ENCODE measurements at places on chromosomes 7 and 10.

DNA sequence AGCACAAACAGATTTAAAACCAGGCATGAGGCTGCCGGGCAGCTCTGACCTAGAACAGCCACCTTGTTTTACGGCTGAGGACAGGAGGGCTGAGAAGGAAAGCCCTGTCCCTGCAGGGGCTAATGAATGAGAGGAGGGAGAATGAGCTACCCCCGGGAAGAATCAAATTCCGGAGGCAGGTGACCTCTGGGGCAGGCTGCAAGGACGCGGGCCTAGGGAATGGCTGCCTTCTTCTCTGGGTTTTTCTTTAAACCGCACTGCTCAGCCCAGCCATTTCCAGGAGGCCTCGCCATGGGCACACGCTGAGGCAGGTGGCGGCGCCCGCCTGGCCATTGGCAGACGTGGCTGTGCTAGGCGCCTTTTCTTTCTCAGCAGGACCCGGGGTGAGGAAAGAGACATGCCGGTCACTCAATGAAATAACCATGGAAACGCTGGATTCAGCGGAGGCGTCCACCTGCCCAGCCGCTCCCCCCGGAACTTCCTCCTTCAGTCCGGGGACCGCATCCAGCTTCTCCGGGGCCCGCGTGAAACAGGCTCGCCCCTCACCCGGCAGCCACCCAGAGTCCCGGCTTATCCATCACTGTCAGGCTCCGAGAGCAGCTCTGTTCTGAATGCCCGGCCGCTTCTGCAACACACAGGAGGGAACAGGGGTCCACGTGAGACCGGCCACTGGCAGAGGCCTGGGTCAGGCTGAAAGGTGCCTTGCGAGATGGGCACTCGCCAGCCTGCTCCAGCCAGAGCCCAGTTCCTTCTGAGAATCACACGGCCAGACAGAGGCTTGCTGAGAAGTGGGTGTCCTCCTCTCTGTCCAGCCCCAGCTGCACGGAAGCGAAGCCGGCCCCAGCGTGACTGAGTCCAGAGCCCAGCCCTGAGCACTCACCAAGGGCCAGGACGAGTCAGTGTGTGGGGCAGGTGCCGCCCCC, 82.1 kb downstream of the PDGFA start:
- DNase-seq = no peak

- DNase-seq = no peak
Measured at GRCh38 chr10:132691711-132692153, 94.2 kb downstream of the NKX6-2 start.

- no peak for DNase-seq
Measured at GRCh38 chr7:130971297-130971696, 237.3 kb upstream of the KLF14 start.

GRCh38 chr10:85916286-85916685, 450.3 kb downstream of the GRID1 start:
- DNase-seq = no peak

DNA sequence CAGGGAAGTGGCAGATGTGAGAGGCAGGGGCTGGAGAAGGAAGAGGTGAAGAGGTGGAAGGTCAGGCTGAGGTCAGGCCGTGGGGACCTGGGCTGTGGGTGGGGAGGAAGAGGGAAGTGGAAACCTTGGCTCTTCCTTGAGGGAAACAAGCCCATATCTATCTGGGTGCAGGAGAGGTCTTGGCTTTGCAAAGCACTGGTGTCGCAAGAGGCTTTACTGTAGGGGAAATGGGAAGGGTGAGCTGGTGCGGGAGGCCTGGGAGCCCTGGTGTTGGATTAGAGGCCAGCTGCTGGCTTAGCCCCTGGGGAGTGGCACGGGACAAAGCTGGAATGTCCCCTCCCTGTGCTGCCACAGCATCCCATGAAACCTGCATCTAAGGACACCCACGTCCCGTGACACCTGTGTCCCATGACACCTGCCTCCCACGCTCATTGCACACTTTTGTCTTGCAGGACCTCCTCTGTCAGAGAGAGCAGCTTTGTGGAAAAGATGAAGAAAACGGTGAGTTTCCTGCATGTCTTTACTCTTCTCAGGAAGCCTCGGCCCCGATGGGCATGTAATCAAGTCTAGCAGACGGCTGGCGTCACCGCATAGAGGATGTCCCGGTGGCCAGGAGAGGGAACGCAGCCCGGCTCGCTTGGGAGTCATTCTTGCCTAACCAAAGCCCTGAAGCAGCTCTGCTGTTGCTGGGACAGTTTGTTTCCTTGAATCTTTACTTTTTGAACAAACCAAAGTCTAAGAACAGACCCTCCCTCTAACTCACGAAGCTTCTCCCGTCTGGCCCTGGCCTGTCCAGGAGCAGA, 22.2 kb downstream of the TMEM120A start:
- DNase-seq = peak; percentile 76

DNA sequence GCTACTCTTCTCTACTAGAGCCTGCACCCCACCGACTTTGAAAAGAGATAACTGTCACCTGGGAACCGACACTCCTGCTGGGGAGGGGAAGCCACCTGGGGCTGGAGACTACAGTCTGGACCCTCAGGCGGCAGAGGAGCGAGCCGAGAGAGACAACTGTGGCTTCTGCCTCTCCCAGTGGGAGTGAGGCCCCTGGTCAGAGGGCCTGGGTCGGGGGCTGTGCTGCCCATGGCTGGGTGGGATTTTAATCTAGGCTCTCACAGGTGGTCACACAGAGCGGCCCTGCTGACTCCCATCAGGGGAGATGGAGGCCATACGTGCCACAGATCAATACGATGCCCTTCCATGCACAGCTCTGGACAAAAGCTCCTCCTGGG, 372.1 kb downstream of the DNAJB6 start:
- no peak for DNase-seq

- DNase-seq = peak; percentile 52
Measured at GRCh38 chr7:69430384-69431021, 167.8 kb upstream of the AUTS2 start.

DNA sequence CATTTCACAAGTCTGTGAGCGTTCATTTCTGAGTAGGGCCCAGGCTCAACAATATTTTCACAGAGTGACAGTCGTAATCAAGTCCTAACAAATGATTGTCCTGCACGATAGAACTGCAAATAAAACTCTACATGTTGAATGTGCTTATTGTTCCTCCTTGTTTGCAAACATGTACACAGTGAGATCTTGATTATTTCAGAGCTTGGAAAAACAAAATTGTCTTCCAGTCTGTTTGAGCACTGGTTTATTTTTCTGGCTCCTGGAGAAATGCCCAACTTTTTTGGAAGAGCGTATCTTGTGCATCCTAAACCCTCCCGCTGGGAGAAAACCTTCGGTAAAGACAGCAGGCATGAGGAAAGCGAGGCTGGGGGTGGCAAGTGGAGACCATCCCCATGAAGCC, 91.1 kb downstream of the TEX36 start:
- DNase-seq = no peak

DNA sequence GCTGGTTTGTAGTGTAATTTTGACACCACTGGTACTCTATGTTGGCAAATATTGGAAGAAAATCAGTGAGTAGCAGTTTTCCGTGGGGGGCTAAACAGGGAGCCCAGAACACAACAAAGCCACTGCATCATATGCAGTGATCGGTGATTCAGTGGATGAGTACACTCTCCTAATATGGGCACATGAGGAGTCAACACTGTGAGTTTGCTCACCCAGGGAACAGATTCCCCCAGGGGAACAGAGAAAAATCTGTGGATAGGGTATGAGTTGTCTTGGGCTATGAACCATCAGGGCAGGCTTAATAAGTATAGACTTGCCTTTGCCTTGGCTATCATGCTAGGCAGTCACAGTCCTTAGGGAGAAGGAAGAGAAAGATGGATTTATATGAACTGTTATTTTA, 227.7 kb upstream of the SEMA3E start:
- DNase-seq = no peak

- no peak for DNase-seq
Measured at GRCh38 chr10:60643874-60644273, 134.4 kb upstream of the CDK1 start.

DNA sequence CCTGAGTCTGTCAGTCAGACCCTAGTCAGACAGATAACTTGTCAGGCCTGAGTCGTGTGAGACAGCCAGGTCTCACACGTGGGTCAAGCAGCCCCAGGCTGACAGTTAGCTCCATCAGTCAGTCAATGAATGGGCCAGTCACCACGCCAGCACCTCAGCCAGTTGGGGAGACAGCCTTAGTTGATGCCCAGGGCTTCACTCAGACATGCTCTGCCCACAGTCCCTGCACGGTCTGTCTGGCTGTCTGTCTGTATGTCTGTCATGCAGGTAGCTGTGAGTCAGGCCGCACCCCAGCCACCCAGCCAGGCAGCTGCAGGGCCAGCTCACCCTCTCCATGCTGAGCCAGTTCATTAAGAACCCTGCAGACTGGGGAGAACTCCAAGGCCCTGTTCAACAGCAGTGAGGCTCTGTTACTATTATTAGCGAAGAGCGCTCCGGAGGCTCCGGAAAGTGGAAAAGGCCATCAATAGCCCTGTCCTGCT, 141.1 kb upstream of the PCBD1 start:
- DNase-seq = no peak

DNA sequence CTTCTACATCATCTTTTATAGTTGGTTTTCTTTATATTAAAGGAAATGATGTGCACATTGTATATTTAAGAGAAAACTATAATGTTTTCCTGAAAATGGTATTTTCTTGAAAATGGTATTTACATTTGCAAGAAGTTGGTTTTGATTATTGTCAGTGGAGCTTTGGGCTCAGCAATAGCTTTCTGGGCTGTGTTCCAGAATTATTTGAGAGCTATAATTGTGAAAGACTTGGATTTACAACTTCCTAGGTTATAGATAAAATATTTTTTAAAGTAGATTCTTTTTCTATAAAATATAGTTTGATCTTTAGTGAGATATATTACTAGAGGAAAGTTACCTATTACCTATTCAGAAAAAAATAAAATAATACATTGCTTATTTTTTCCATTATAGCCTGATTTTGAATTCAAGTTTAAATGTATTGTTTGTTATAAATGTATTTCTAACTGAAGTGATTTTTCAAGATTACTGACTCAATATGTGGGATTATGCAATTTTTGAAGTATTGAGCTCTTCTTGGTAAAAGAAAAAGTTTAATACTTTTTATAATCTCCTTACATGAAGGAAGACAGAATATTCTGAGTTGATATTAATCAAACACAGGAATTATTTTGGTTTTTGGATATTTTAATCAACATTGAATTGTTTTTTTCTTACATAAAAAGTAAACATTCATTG, 20.2 kb downstream of the GNAI1 start:
- no peak for DNase-seq

DNA sequence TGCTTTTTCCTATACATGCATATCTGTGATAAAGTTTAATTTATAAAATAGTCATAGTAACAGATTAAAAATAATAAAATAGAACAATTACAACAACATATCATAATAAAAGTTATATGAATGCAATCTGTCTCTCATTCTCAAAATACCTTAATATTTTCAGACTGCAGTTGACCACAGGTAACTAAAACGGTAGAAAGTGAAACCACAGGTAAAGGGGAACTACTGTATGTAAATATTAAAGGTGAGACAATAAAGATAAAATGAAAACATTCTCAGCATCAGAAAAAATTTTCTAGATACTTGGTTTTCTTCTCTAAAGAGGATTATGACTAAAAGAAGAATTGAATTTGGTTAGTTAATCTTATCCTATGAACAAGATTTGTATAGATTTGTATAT, 6.0 kb downstream of the FKBP14 start:
- no peak for DNase-seq

GRCh38 chr10:38050212-38050611, 39.7 kb downstream of the ZNF33A start:
- DNase-seq = no peak

GRCh38 chr10:88256886-88257285, 326.2 kb downstream of the RNLS start:
- no peak for DNase-seq

DNA sequence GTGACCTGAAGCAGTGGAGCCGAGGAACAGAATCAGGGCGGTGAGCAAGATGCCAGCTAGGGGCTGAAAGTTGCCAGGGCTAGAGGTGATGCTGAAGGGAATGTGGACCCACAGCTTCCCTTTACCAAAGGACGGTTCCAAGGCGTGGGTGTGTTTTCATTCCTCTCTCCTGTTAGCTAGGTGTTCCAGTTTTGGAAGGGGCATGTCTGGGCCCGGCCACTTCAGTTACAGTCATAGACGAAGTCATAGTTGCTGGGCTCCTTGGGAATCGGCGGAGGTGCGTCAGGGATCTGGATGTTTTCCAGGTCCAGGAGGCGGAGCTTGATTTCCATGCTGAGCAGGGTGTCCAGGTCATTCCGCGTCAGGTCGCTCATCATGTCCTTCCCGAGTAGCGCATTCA, 131.0 kb upstream of the AOAH start:
- DNase-seq = no peak

GRCh38 chr10:32360241-32360640, 13.3 kb upstream of the EPC1 start:
- DNase-seq = no peak

- DNase-seq = peak; percentile 50
Measured at GRCh38 chr10:99370993-99371392, 41.8 kb downstream of the CNNM1 start.

GRCh38 chr7:151348970-151349369, 7.4 kb downstream of the NUB1 start:
- DNase-seq = no peak

GRCh38 chr7:113128031-113128430, 9.7 kb upstream of the SMIM30 start:
- DNase-seq = no peak

GRCh38 chr7:70477036-70478010, 654.6 kb upstream of the GALNT17 start:
- DNase-seq = no peak

DNA sequence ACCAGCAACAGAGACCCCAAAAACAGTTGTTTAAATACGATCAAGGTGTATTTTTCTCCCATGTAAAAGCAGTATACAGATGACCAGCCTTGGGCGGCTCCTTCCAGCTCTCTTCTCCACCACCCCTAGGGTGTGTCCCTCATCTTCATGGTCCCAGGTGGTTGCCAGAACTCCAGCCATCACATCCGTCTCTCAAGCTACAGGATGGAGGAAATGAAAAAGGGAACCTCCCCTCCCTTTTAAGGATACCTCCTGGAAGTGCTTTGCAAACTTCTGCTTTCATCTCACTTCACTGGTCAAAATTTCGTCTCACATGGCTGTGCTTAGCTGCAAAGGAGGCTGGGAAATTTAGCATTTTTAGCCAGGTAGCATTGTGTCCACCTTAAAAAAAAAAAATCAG, 59.3 kb downstream of the C10orf105 start:
- no peak for DNase-seq

GRCh38 chr10:72694476-72695369, 2.8 kb downstream of the MCU start:
- peak; percentile 20 for DNase-seq

- no peak for DNase-seq
Measured at GRCh38 chr7:135186261-135186540, 15.7 kb upstream of the CYREN start.

Measured in D341Med (cell line).